D721Med (cell line): ENCODE measurements at places on chromosomes 7 and 10.

- no peak for DNase-seq
Measured at GRCh38 chr7:151856098-151856497, 20.8 kb downstream of the PRKAG2 start.

- peak; percentile 79 for DNase-seq
Measured at GRCh38 chr10:133261726-133262325, 14.8 kb downstream of the ADAM8 start.

- DNase-seq, result no peak
Measured at GRCh38 chr10:61642150-61642571, 20.6 kb upstream of the CABCOCO1 start.

DNA sequence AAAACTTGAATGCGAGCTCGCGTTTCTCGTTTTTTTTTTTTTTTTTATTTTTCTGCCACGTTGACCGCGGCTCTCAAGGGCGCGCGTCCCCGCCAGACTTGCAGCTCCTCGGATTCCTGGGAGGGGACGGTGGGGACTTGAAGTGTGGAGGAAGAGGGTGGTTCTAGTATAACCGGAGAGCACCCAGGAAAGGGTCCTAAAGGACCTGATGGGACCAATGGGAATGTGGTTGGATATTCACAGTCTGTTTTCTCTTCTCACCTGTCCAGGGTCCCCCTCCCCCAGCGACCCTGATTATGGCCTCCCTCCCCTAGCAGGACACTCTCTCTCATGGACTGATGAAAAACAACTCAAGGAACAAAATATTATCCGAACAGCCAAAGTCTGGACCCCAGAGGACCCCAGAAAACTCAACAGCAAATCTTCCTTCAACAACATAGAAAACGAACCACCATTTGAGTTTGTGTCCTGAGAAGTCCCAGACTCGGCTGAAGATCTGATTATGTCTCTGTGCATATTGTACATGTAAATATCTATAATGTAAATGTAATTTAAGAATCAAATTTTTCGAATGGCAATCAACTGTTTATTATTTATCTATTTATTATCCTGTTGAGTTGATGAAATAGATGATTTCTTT, 1.4 kb downstream of the PTF1A start:
- DNase-seq, result no peak

- DNase-seq, result no peak
Measured at GRCh38 chr10:97975598-97975997, 54.8 kb downstream of the CRTAC1 start.

- DNase-seq, result no peak
Measured at GRCh38 chr7:154852205-154852604, 150.7 kb downstream of the PAXIP1 start.

GRCh38 chr10:119455609-119456434, 86.7 kb downstream of the RGS10 start:
- DNase-seq, result no peak

DNA sequence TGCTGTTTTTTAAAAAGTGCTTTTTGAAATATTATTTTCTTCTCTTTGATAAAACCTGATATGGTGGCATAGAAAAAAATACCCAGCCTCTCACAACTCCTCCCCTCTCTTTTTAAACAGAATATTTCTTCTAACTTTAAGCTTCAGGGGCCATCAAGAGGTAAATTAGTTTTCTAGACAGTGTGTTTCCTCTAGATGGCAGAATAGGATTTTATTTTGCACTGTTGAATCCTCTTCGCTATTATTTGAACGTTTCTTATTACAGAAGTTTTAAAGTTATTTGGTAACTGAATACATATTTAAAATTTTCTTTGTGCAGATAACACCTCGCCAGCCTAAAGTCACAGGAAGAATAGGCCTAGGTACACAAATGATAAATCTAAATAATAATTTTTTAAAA, 30.3 kb downstream of the ARL5B start:
- DNase-seq, result no peak

GRCh38 chr10:43931308-43931930, 282.7 kb upstream of the ZNF32 start:
- no peak for DNase-seq

DNA sequence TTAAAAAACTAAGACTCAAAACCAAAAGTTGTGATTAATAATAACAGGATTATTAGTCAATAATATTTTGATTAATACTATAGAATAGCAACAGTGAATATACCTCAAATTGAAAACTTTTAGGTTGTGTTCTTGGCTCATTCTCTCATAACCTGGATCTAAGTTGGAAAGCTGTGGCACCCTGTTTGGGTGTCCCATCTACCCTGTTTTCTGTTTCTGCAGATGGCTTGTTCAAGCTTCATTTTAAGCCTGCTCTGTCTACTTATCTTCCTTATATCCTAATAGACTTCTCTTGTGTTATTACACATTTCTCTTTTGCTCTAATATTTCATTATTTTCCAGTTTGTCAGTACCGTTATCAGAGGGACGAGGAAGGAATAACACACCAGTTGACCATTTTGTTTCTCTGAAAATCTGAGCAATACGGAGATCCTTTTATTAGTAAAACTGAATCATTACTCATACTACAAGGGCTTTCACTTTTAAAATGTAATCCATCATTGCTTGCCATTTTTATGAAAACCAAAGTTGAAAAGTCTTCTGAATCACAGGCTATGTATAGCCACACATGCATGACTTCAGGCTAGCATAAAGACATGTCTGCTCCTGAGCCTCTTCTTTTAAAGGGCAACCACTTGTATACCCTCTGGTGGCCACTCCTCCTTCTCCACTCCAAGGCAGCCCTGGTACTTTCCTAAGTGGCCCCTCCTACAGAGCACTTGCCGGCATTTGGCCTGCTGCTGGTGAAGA, 22.3 kb downstream of the COX15 start:
- no peak for DNase-seq

- no peak for DNase-seq
Measured at GRCh38 chr7:118436663-118437062, 212.2 kb downstream of the ANKRD7 start.

GRCh38 chr10:1425879-1426278, 311.4 kb downstream of the ADARB2 start:
- no peak for DNase-seq

GRCh38 chr10:8978100-8978499, 923.6 kb downstream of the GATA3 start:
- DNase-seq, result no peak

GRCh38 chr7:84847790-84848189, 339.1 kb downstream of the SEMA3D start:
- no peak for DNase-seq

- no peak for DNase-seq
Measured at GRCh38 chr7:86745013-86745745, 101.5 kb downstream of the GRM3 start.

DNA sequence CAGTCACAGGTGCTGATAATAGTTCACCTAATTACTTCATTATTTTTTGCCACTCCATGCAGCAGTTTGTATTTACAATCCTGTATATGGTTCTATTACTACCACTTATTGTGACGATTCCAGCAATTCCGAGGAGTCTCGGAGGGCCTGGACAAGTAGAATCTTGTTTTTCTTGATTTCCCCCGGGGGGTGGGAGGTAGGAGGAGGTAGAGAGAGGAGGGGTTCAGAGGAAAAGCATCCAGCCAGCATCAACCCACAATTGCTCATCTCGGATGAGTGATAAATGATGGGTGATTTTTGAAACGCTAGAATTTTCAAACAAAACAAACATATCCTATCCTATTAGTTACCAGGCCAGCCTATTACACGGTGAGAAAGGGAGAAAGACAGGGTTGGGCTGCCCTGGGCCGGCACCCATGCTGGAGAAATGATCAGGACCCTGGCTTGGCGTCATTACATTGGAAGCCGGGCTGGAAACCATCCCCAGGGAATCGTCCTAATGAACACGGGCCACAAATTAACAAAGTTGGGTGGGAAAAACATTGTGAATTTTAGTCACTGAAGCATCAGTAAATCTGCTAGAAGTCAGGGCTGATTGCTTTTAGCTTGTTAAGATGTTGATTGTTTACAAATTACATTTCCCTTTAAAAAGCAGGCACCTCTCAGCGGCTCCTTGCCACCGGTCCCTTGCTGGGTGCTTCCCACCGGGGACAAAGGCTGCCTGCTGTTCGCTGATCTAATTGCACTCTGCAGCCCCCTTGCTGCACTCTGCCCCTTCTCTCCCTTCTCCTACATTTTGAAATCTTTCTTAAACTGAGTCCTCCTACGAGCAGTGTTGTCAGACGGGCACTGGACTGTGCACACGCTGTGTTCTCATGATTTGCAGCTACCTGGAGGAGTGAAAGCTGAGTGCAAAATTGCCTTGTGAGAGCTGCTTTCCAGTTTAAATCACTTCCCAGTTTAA, 95.5 kb downstream of the FAM204A start:
- no peak for DNase-seq

- no peak for DNase-seq
Measured at GRCh38 chr7:144113651-144114050, 4.3 kb downstream of the OR2A2 start.
